Stomach (tissue), 19 donors: ENCODE measurements at places on chromosomes 3 and 15. TPM values are rescaled to one million over a fixed set of nuclear protein-coding genes. Genes with fewer than 3 reads are reported as not detected.

DNA sequence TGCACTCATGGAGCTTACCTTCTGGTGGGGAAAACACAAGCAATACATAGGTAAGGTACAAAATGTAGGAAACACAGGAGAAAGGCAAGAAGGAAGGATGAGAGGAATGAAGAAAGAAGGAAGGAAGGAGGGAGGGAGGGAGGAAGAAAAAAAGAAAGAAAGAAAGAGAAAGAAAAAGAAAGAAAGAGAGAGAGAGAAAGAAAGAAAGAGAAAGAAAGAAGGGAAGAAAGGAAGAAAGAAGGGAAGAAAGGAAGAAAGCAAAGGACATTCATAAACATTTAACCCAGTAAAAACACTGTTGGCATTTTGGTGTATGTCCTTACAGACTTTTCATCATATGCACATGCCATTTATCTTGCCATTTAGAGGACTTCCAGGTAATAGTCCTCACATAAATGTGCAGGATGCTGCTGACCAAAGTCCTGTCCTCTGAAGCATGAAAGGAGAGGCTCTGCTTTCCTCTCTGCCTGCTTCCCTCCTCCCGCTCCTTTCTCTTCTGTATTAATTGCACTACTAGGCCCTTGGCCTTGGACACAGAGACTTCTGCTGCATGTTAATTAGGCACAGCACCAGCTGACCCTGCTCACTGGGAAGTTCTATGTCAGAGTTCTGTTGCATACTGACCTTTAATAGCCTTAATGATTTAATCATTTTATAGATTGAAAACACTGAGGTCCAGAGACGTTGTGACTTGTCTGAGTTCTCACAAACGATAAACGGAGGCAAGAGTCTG, 29.7 kb upstream of the NDUFB4 start:
- DNase-seq, result no peak

Gene VPS8
- total RNA-seq, result 126 TPM

DNA sequence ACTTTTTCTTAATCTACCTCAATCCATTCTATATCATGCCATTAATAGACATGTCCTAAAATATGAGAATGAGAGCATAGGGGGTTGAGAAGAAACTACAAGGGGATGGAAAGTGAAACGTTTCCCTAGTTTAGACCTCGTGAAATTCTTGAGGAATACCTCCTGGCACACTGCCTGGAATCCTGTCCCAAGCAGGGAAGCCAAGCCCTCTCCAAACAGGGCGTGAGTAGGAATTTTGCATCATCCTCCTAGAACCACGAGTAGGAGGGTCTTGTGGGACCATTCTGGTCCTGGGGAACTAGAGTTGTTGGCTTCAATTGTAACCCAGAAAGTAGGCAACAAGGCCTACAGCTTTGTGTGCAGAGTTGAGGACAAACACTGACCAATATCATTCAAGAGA, 19.6 kb upstream of the C3orf80 start:
- DNase-seq, result no peak

DNA sequence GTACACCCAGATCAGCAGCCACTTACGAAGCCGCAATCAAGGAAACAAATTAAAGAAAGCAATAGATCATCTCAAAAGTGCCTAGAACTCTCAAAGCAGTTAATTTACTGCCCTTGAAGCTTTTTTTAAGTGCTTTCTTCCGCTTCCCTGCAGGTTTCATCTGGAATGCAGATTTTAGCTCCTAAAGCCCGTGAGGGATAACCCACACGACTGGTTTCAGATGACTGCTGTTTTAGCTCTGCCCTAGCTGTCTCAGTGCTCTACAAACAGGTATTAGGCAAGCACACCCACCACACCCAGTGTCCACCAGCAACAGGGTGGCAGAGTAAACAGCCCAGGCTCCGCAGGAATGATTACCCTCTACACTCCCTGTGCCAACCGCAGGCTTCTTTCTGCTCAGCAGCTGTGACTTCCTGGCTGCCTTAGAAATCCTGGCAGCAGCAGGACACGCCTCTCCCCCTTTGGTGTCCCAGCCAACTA, 126.0 kb downstream of the FMN1 start:
- DNase-seq, result peak; percentile 87
